Liver (tissue), 10 donors: ENCODE measurements at places on chromosomes 5 and 9. TPM values are rescaled to one million over a fixed set of nuclear protein-coding genes. Genes with fewer than 3 reads are reported as not detected.

GRIA1 gene
- total RNA-seq, result not detected

PCDHB4 gene
- 0.14 TPM for total RNA-seq

SLC12A7 gene
- 64.2 TPM for total RNA-seq

SLF1 gene
- 6.3 TPM for total RNA-seq
